ENCODE measurements at places on chromosomes 4 and X. TPM values are rescaled to one million over a fixed set of nuclear protein-coding genes. Genes with fewer than 3 reads are reported as not detected.

The GAGE13 gene
- polyA plus RNA-seq, result not detected

The SPANXN4 gene
- polyA plus RNA-seq, result not detected

The RTL9 gene
- polyA plus RNA-seq, result 5.9 TPM

The TIMM17B gene
- 7.2 TPM for polyA plus RNA-seq

The MCF2 gene
- 2.3 TPM for polyA plus RNA-seq

All from ovary (tissue), 10 donors.